ENCODE measurements at places on chromosomes 6 and 20. TPM values are rescaled to one million over a fixed set of nuclear protein-coding genes. Genes with fewer than 3 reads are reported as not detected.

DNA sequence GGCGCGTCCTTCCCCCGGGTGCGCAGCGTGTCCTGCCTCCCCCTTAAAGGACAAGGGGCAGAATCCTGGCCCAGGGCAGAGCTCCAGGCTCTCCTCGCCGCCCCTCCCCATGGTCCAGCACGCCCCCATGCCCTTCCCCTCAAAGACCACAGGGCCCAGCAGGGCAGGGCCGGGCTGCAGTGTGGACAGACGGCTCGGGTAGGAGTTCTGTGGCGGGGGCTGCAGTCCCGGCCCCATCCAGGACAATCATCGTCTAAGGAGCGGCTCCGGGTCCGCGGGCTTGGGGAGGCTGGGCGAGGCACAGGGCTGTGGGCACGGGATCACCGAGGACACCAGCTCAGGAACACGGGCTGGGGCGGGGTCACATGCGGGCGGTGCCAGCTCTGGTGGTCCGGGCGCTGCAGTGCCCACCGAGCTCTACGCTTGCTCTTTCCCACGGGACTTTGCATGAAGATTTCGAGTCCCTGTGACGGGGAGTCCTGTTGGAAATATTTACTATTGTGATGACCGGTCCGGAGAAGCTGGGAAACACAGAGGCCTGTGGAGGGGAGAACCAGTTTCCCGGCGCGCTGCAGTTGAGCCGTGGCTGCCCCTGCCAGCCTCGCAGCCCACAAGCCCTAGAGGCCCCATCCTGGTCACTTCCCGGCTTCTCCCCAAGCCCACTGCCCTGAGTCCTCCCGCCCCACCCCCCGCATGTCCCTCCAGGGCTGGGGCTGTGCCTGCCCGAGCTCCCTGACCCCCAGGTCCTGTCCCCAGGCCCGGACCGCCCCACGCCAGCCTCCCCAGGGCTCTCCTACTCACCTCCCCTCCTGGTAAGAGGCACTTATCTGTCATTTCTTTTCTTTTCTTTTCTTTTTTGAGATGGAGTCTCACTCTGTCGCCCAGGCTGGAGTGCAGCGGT lies 20.6 kb downstream of the SLC17A9 start:
- no peak for DNase-seq

DNA sequence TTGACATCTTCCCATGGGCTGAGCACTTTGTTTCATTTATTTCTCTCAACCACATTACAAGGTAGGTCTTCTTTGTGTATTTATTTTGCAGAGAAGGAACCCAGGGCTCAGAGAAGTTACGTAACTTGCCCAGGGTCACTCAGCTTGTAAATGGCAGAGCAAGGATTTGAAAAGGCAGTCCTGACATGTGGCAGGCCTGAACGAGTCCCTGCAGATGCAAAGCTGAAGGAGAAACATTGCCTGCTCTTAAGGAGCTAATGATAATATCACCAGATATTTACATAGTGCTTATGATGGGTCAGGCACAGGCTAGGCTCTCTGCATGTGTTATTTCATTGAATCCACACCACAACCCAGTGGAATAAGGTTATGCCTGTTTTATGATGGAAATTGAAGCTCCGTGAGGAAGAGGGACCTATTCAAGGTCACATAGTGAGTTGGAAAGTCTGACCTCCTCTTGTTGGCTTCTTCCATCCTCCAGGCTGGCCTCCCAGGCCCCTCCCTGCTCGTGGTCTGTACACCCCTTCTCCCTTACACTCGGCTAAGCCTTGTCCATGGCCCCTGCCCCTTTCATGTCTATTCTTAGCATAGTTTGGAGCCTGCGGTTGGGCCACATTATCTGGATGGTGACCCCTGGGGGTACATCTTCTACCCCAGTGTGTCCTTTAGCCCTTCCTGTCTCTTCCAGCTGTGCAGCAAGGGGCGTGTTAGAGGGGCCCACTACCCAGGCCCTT lies 12.5 kb downstream of the MYH7B start:
- DNase-seq = no peak

OR2J3 gene
- not detected for polyA plus RNA-seq

VARS1 gene
- 48.6 TPM for polyA plus RNA-seq

DNA sequence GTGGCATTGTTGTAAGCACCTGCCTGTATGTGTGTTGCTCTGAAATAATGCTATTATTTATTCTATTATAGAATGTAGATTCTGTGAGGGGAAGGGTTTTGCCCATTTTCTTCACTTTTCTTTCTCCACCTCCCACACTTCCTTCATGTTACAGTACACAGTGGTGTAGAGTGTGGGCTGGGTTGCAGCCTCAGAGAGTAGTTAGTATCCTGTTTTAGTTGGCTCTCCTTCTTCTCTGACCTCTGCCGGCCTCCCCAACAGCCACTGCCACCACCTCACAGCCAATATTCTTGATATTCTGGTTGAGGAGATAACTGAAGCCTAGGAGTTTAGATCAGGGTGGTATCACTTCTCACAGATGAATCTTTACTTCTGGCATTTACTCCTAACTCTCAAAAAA lies 143.4 kb downstream of the BCKDHB start:
- DNase-seq = no peak

DNA sequence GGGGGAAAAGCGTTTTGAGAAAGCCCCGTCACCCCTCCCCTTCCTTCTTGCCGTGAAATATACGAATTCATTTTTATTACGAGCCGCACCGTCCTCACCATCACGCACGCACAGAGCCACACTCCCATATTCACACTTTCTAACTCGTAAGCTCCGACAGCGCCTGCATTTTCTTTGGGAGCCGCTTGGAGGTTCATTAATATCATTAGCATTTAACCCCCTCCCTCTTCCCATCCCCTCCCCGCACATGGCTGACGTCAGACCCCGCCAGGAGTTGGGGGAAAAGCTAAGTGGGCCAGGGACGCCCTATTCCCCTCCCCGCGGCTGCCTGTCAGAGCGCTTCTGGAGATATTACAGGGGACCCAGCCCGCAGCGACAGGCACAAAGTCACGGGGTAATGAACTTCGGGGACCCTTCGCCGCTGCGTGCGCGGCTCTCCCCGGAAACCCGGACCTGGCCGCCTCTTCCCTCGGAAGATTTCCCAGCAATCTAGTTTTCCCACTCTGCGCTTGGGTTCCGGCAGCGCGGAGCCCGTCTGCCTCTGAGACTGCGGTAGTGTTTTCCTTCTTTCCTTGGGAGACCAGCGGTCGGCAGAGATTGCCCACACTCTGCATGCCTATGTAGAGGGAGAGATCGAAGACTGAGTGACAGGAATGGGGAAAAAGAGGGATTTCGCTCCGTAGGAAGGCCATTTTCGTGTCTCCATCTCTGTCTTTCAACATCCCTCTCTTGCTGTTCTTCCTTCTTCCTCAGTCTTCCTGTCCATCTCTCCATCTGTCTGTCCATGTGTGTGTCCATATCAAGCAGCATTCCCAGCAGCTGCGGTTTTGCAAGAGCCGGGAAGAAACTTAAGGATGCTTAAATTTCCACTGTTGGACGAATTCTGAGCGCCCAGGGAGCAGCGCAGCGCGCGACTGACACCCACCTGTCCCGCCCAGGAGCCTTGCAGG lies at the start of gene NR2E1:
Gene NR2E1 (plus strand): TSS at position 309 of the 950 bp plus-strand sequence. CDS start 744 bp downstream, outside the sequence.
- no peak for DNase-seq
